ENCODE measurements at places on chromosomes 5 and 9.

- peak; percentile 38 for DNase-seq
Measured at GRCh38 chr5:151183456-151184245, 26.1 kb upstream of the ANXA6 start.

GRCh38 chr5:143610946-143611345, 201.0 kb upstream of the HMHB1 start:
- no peak for DNase-seq

DNA sequence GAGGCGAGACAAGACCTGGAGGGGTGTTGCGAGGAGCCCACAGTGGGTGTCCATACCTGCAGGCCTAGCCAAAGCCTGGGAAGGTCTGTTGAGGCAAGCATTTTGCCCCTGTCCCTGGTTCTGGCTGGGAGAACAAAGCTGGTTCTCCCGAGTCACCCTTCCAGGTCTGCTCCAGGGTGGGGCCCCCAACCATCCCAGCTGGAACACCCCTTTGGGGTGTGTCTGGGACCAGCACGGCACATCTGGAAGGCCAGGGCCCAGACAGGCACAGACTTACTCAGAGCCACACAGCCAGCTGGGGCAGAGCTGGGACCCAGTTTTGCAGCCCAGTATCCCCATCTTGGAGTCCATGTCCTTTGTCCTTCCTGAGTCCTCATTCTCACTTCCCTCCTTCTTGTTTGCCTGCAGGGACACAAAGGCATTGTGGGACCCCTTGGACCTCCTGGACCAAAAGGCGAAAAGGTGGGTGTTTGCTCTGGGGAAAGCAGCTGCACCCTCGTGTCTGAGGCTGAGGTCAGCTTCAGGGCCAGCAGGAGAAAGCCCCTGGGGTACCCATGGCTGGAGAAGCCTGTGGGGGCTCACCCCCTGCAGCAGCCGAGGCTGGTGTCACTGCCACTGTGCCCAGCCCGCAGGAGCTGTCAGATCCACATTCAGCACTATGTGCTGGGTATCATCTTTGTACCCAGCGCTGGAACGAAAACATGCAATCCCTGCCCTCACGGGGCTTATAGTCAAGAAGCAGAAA, 38.4 kb upstream of the ORM1 start:
- DNase-seq, result no peak

DNA sequence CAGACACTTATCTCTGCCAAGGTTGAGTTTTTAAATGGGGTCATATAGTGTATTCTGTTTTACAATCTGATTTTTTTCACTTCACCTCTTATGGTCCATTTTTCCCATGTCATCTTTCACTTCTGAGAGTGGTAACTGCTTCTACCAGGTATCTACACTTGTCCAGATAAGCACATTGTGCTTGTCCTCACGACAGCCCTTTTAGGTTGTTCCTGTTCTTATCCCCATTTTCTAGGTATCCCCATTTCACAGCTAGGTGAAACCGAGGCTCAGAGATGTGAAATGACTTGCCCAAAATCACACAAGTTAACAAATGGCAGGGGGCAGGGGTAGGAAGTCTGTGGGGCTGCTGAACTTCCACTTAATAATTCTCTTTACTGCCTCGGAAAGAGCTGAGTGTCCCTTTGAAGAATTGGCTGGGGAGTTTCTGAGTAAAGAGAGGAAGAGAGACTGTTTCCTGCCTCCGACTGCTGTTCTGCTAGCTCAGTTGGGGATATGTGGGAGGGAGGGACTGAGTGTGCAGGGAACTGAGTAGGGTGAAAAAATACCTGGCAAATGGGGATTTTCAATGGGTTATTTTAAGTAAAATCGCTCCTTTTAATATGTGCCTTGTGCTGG, 255.4 kb downstream of the GRIA1 start:
- no peak for DNase-seq

DNA sequence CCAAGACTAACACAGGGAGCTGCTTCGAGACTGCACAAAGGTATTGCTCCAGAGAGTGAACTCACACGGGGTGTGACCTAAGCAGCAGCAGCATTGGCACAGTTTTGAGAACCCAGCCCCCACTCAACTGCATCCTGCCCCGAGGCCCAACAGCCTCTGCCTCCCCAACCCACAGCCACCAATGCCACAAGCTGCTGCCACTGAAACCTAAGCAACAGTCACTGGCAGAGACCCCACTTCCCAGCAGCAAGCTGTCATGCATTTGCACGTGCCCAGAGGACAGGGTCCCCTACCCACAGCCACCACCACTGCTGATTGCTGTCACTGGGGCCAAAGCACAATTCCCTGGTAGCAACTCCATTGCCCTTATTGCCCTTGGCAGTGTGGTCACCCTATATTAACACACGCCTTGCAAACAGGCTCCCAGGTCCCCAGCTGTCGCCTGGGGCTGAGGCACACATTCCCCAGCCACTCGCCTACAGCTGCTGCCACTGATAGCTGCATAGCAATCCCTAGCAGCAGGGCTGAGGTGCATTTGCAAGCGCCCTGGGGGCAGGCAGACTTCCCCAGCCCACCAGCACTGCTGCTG, 141.0 kb downstream of the AGTPBP1 start:
- DNase-seq, result no peak

DNA sequence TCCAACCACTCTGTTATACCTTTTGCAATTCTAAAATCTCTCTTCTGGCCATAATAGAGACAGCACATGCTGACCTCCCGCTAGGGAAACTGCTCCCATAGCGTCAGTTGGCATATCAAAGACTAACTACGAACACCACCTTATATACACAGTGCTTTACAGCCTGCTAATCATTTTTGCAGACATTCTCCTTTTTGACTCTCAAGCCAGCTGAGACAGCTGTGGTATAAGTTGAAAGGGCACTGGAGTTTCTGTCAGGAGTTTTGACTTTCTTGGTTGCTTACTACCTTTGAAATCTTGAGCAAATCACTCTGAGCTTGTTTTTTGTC, 160.2 kb upstream of the TBCA start:
- DNase-seq, result no peak

DNA sequence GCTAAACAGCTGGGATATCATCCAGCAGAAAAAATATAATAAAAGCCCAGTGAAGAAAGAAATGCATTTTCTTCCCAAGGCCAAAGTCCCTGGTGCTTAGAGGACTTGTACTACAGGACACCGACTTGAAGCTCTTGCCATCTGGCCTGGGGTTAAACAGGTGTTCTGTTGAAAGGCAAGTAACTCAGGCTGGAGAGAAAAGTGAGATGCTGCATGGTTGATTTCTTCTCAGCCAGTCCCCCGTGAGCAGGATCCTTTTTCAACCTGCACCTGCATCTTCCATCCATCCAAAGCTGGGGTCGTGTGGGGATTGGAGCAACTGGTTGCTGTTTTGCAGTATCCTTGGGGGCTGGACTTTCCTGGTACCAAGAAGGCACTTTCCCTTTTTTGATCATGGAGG, 146.1 kb upstream of the RPS23 start:
- DNase-seq, result no peak

- DNase-seq, result peak; percentile 48
Measured at GRCh38 chr5:30040488-30041118, 1152.9 kb upstream of the CDH6 start.

DNA sequence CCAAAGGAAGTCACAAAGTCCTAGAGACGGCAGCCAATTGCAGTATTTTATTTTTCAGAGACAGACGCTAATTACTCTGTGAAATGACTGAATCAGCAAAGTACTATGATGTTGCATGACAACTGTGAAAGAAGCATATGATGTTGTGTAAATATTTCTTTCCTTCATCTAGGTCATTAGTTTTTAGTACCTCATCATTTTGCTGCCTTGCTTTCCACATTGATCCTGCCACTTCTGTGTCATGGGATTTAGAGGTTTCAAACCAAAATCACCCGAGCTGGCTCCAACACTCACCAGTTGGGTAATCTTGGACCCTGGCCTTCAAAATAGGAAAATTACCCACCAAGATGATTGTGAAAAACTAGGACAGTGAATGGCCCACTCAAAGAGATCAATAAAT, 585.2 kb downstream of the ACTL7B start:
- DNase-seq, result no peak

GRCh38 chr5:65738305-65738704, 16.3 kb downstream of the NLN start:
- DNase-seq, result no peak

- no peak for DNase-seq
Measured at GRCh38 chr5:116885825-116886224, 311.2 kb upstream of the SEMA6A start.

GRCh38 chr9:89879701-89880100, 274.9 kb downstream of the GADD45G start:
- no peak for DNase-seq

All from NCI-H1436 (cell line).